Dorsolateral prefrontal cortex (tissue), 122 donors: ENCODE measurements at places on chromosomes 13 and 19.

GRCh38 chr19:5358173-5358800, 17.7 kb upstream of the PTPRS start:
- DNase-seq: no peak

GRCh38 chr19:18340990-18341868, 831 bp downstream of the PGPEP1 start:
- peak; percentile 29 for DNase-seq

- DNase-seq: no peak
These were observed 217.0 kb upstream of the PRR20A start for GRCh38 chr13:56923626-56924140.

DNA sequence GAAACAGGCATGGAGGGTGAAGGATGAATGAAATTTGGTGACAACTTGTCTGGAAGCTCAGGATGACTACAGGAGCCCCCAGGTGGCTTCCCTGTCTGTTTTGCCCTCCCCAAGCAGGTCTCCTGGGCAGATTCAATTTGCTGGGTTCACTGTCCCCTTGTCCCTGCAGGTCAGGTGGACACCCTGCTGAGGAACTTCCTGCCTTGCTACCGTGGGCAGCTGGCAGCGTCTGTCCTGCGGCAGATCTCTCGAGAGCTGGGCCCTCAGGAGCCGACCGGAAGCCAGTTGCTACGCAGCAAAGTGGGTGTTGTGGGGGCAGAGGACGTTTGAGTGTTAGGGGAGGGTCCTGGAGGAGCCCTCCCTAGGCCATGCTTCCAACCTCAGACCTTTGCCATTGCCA, 19.1 kb downstream of the PGLS start:
- no peak for DNase-seq

GRCh38 chr19:6947745-6948144, 60.4 kb downstream of the ADGRE1 start:
- DNase-seq: no peak

DNA sequence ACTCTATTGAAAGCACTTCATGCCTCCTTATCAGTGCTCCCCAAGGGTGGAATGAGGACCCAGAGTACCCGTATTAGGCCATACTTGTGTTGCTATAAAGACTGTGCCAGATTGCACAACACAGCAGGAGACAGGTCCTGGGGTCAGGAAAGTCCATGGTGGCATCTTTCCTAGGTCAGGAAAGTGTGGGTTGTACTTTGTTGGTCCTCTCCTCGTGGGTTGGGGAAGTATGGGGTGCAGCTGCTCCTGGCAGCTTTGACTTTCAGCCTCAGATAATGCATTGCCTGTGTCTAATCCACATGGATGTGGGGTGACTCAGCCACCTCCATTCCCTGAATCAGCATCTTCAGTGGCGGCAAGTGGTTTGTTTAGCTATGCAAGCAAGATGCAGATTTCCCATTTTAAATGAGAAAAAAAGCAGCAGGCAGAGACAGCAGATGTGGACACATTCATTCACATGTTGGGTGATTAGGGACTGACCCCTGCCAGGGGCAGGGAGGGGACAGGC, 8.4 kb upstream of the CYP2B6 start:
- no peak for DNase-seq

DNA sequence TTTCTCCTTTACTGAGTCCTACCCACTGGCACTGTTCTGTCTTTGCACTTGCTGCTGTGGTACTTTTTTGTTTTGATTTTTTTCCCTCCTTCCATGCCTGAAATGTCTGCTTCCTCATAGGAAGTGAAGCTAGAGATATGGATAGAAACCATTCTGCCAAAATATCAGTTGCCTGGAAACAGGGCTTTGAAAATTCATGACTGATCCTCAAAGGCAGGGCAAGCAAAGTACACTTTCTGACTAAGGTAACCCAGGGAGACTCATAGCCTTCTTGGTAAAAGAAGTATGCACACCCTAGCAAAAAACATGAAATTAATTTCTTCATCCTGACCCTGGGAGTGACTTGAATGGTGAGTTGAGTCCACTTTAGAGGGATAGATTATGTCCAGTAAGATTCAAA, 329.8 kb downstream of the MYO16 start:
- no peak for DNase-seq

DNA sequence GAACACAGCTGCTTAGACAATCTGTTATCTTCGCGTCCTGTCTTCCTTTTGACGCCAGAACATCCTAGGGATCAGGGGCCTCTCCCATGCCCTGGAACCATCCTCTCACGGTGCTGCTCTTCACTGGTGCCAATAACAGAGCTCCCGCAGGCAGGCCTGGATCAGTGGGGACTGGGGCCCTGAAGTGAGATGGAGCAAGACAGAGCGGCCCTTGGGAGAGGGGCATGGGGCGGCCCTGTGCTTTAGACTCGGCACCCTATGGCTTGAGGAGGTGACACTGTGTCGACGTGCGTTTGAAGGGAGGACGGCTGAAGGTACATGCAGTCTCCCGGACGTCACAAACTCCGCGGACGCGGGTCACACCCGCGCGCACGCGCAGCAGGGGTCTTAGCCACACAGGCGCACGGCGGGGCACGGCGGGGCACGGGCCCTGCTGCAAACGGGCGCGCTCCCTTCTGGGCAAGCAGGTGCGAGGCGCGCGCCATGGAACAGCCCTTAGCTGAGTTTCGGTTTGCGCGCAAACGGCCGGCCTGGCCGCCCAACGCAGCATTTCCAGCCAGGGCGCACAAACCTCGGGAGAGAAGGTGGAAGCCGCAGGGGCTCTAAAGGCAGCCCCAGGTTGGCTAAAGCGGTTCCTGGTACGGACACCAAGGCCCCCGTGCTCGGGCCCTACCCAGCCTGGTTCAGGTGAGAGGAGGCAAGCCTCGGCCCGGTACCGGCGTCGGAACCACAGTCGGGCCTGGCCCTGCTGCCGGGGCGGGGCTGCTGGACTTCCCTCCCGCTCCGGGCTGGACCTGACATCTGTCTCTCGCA, 16.5 kb upstream of the RNF17 start:
- no peak for DNase-seq

DNA sequence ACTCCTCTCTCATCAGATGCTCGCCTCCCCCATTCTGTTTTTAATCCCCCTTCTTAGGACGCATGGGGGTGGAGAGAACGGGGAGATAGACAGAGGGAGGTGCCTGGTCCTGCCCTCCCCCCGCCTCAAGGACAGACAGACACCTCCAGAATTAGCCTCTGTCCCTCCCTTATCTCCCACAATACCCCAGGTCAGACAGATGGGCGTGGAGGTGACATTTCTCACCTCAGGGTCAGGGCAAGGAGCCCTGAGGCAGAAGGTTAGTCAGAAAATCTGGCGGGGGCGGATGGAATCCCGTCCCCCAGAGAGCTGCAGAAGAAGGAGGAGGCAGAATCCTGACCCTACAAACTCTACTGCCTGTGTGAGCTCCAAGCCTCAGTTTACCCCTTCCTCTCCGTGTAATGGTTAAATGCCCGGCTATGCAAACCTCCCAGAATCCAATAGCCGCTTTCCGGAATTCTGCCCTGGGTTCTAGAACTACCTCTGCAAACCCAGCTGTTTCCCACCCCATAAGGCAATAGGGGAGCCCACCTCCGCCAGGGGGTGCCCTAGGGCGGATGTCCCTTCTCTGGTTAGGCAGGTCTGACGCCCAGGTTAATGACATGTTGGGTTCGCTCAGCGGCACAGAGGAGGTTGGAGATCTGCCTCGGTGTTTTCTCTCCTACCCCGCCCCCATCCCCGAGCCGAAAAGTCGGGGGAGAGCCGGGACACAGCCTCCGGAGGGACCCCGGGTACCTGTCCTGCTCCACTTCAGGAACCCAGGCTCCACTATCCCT, 900 bp downstream of the PPP1R13L start:
- DNase-seq: no peak

GRCh38 chr13:35770756-35771297, 294.3 kb upstream of the MAB21L1 start:
- DNase-seq: no peak

- DNase-seq: no peak
These were observed 9.8 kb downstream of the TSHZ3 start for GRCh38 chr19:31339411-31339810.

GRCh38 chr13:66634384-66634783, 595.8 kb downstream of the PCDH9 start:
- DNase-seq: no peak

GRCh38 chr13:25963674-25964073, 88.1 kb downstream of the SHISA2 start:
- DNase-seq: no peak

GRCh38 chr13:110214637-110215036, 92.3 kb downstream of the COL4A1 start:
- no peak for DNase-seq

- no peak for DNase-seq
These were observed 17.6 kb upstream of the RASA3 start for GRCh38 chr13:114149774-114150740.

- no peak for DNase-seq
These were observed 17.3 kb downstream of the C13orf46 start for GRCh38 chr13:113956571-113956970.

- peak; percentile 63 for DNase-seq
These were observed 218.5 kb downstream of the ZNF536 start for GRCh38 chr19:30590596-30591229.

GRCh38 chr13:36418022-36418805, 14.1 kb upstream of the CCNA1 start:
- no peak for DNase-seq

- DNase-seq: no peak
These were observed 213.0 kb downstream of the ZIC5 start for GRCh38 chr13:99758460-99759162.

GRCh38 chr19:46844067-46844489, 6.6 kb downstream of the AP2S1 start:
- no peak for DNase-seq

GRCh38 chr13:43493496-43494000, 293.2 kb downstream of the ENOX1 start:
- DNase-seq: no peak

DNA sequence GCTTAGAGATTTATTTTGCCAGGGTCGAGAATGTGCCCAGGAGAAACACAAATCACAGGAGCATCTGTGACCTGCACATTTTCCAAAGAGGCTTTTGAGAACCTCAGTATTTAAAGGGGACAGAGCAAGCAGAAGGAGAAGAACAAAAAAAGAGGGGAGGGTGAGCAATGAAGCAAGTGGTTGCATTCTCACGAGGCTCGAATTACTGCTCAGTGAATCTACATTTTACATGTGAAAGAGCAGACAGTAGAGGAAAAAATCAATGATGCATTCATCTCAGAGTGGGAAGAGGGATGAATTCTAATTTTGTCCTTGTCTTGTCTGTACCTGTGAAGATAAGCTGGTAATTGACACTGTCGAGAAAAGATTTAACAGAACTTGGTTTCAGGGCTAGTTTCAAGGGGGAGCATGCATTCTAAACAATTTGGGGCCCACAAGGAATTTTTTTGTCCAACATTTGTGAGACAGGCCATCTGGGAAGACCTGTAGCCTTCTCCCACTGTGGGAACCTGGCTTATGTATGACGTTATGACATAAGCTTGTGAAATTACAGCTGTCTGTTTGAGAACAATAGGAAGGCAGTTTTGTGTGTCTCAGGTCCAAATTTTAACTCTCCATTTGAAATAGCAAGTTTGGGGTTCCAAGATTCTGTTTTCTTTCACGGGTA, 855.1 kb downstream of the SLITRK5 start:
- DNase-seq: no peak

GRCh38 chr19:5623397-5624017, 624 bp downstream of the SAFB start:
- no peak for DNase-seq

- no peak for DNase-seq
These were observed 30.3 kb downstream of the ADPRHL1 start for GRCh38 chr13:113422807-113423519.

DNA sequence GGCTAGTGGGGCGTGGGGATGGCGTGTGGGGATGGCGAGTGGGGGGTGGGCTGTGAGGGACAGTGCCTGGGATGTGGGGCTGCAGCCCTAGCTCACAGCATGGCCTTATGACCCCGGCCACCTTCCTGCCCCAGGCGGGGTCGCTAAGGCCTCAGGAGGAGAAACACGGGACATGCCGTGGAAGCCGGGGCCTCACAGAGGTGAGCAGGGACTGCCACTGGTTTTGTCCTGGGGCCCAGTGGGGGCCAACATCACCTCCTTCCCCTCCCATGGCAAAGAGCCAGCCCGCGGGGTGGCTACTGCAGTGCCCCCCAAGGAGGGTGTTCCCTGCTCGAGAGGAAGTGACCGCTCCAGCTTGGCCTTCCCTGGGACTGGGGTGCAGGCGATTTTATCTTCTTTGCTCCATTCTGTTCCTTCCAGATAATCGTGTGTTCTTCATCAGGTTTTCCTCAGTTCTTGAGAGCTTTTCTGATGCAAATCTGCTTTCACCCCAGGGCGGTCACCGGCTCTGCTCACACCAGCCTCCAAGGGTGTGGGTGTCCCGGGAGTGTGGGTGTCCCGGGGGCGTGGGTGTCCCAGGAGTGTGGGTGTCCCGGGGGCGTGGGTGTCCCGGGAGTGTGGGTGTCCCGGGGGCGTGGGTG, 1.2 kb downstream of the F7 start:
- DNase-seq: no peak

DNA sequence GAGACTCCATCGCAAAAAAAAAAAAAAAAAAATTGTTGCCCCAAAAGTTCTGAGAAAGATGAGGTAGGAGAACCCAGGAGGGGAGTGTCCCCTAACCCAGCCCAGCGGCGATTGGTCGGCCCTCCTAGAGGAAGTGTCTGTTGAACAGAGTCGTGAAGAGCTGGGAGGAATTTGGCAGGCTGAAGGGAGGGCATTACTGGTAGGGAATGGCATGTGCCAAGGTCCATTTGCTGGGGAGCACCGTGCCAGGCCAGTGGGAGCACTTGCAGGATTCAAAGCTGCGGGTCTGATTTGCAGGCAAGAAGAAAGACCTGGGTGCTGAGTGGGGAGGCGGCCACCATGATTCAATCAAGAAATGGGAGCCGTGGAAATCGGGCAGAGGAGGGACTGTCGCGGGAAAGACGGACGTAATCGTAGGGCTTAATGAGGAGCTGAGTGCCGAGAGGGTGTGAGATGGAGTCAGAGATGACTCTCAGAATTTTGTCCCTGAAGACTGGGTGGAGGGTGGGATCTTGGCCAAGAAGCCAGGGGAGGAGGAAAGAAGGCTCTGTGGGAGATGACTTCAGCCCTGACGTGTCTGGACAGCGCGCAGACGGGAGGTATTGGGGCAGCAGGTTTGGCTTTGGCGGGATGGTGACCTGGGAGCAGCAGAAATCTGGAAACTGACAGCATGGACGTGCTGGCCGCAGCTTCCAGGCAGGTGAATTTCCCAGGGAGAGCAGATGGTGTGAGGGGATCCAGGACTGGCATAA, 15.4 kb downstream of the CERS4 start:
- DNase-seq: no peak

GRCh38 chr13:73334445-73334844, 275.6 kb downstream of the KLF5 start:
- no peak for DNase-seq

DNA sequence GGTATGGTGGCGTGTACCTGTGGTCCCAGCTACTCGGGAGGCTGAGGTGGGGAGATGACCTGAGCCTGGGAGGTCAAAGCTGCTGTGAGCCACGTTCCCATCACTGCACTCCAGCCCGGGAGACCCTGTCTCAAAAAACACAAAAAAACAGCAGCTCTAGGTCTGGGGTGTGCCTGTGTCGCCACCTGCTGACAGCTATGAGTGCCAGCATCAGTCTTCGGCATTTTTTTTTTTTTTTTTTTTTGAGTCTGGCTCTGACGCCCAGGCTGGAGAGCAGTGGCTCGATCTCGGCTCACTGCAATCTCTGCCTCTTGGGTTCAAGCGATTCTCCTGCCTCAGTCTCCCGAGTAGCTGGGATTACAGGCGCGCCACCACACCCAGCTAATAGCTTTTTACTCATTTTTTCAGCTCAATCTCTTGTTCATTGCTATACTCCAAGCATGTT, 10.1 kb downstream of the AP2S1 start:
- no peak for DNase-seq

- DNase-seq: no peak
These were observed 36.4 kb upstream of the STARD13 start for GRCh38 chr13:33321686-33322542.

GRCh38 chr13:53460796-53461195, 432.2 kb downstream of the OLFM4 start:
- no peak for DNase-seq
